ENCODE measurements at places on chromosomes 7 and 10.

GRCh38 chr7:500521-501420 lies 18.9 kb downstream of the PDGFA start:
- DNase-seq = no peak

DNA sequence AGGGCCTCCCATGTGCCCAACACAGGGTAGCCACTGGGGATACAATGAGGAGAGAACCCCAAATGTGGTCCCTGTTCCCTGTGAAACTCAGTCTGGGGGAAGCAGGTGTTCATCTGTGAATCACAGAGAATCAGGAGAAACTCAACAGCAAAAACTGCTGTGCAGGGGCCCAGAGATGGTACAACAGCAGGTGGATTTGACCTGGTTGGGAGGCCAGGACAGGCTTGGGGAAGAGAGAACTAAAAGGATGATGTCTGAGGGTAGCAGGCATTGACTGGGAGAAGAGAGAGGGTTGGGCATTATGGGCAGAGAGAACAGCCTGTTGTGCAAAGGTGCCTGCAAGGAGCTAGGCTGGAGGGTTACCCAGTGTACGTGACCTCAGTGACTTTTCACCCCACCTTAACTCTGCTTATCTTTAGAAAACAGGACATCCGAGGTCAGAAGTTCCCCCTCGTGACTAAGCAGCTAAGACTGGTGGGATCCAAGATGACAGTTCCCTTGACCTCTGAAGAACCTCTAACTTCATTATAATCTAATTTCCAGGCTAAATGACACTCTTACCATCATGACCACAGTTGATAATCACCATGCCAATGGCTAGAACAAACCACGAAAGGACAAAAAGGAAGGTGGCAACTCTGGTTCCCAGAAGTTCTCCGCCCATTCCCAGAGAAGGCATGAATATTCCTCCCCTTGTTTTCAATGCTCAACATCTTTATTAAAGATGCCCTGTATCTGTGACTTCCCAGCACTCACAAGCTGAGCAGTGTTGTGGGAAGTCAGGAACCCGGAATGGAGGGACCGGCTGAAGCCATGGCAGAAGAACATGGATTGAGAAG lies 5.1 kb upstream of the ADAMTS14 start:
- DNase-seq = no peak

DNA sequence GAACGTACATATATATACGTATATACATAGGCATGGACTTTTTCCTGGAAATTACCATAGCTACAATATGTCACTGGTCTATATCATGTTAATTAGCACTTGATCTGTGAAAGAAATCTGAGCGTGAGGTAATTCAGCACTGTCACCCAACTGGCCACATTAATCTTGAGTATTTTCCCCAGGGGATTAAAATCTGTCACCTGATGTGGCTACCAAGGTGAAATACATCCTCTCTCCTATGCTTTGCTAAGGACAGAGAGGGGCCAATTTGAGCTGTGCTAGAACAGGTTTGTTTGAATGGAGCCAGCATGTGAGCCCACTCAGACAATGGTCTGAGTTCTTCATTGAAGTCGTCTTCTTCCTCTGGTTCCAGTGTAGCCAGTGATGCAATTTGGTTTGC lies 33.3 kb downstream of the CYCS start:
- no peak for DNase-seq

DNA sequence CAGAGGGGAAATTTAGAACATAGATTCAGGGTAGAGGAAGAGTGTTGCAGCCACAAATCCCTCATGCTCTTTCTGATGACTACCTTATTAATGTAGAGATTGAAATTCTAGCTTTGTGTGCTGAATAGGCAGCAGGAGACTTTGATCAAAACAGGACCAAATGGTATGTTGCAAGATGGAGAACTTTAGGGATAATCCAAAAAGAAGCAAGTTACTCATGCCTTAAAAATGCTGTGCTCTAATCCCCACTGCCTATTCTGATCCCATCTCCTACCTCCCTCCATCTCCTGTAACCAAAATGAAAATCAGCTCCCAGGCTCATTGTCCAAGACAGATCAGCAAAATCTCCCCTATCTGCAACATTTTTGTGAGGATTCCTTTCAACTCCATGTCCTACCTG lies 31.3 kb downstream of the CH25H start:
- DNase-seq = no peak

GRCh38 chr7:28732071-28732869 lies 225.9 kb downstream of the TRIL start:
- no peak for DNase-seq

- DNase-seq = no peak
These were observed 88.4 kb downstream of the DNAJB6 start for GRCh38 chr7:157425137-157425731.

DNA sequence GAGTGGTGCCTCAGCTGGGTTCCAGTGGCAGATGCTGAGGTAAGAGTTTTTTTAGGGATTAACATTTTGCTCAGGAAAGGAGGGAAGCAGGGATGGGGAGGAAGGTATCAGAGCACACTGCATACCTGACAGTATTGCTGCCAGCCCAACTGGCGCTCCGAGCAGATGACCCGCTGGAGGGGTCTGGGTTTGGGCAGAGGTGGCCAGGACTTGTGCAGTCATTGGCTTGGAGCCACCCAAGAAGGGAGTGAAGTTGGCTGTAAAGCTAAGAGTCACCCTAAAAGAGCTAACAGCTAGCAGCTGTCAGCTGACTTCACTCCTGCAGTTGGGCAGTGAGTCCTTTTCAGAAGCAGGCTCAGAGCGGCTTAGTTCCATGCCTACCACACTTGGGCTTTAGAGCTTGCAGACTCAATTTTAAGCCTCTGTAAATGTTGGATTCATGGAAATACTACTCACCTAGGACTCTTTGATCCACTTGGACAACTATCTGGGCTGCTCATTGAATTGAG lies 5.8 kb upstream of the ARHGAP22 start:
- DNase-seq = no peak
